Cerebellar nuclear complex (tissue), 1 donor: ENCODE measurements at places on chromosomes 3 and 15.

DNA sequence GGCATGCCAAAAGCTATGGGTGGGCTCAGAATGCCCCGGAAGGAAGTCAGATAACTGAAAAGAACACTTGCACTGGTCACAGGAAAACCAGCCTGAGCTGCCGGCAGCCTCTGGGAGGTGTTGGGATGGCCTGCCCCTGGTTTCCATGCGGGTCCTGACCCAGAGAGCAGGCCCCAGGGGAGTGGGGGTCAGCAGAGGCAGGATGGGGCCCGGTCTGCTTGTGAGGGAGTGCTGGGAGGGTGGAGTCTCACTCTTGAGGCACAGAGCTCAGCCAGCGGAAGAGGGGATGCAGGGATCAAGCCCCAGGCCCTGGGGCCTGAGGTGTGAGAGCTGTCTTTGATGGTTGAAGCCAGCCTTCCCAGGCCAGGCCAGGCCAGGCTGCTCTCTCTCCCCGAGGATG lies 2.4 kb upstream of the RPUSD3 start:
- DNase-seq, result no peak

DNA sequence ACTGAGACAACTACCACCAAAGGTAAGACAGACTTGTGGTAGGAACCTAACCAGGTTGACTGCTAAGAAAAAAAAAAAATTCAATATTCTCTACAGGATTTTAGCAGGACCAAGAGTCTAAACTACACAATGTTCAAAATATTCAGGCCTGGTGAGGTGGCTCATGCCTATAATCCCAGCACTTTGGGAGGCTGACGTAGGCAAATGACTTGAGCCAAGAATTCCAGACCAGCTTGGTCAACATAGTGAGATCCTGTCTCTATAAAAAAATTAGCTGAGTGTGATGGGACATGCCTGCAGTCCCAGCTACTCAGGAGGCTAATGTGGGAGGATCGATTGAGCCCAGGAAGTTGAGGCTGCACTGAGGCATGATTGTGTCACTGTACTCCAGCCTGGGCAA lies 341.6 kb upstream of the WNT5A start:
- DNase-seq, result no peak

GRCh38 chr3:175274056-175274455 lies 414.9 kb downstream of the NAALADL2 start:
- DNase-seq, result no peak

DNA sequence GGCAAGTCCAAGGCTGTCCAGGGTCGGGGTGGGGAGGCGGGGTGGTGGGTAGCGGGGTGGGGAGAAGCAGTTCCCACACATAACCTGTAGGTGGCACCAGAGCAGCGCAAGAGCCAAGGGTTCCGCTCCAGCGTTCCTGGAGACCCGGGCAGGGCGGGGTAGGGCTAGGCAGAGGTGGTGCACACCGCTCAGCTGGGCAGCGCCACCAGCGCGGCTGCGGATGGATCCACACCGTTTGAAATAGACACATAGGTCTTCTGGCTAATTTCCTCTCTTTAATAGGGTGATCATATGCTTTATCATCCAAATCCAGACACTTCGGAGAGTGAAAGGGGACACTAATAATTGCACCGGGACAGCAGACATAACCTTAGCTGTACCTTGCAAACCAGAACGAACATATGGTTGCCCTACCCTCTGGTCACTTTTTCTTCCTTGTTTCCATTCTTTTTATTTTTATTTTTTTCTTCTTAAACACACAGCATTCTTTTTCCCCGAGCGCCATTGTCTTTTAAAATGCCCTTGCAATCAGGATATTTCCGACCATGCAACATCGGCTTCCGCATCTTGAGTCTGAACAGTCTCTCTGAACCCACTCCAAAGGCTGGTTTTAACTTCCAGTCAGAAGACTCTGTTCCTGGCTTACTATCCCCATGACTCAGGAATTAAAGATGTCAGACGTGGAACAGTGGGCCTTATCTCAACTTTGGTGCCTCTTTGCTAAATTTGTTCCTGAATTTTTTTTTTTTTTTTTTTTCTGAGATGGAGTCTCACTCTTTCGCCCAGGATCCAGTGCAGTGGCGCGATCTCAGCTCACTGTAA lies 12.5 kb upstream of the ZSCAN2 start:
- peak; percentile 24 for DNase-seq
